Esophagus muscularis mucosa (tissue), 4 donors: ENCODE measurements at places on chromosomes 12 and 14. TPM values are rescaled to one million over a fixed set of nuclear protein-coding genes. Genes with fewer than 3 reads are reported as not detected.

CISTR gene
- total RNA-seq: not detected

SERPINA9 gene
- not detected for total RNA-seq

DNA sequence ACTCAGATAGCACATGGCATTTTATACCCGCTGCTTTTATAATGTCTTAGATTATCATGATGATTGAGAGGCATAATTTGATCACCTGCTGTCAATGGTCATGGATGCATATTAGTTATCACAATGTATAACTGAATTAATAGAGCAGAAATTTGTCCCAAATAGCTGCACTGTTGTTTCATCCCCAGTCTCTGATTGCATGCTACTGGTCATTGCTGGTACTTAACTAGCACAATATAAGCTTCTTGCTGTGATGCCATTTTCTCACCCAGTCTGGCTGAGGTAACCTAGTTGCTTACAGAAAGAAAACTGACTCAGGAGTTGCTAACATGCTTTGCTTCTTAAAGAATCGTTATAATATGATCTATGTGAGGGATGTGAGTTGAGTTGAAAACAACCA is 76.8 kb upstream of the PLEKHA5 start:
- no peak for DNase-seq

DNA sequence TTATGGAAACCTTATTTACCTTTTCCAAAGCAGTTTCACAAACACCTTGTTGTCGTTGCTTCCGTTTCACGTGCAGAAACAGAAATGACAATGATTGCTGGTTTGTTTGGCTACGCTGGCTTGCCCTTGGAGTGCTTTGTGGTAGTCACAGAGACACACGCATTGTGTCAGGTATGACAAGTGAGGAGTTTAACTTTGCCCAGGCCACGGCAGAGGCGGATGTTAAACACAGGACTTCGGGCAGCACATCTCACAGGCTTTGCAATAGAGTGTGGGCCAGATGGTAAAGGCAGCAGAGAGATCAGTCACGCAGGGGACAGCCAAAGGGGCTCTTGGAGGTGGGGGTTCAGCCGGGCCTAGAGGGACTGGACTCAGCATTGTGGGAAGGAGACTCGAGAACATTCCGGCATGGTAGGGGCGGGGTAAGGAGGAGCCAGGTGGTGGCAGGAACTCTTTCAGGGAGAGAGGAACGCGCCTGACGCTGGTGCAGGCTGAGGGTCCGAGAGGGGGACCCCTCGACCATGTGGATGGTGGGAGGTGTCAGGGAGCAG is 59.8 kb upstream of the KCNA1 start:
- DNase-seq: no peak

POTEG gene
- not detected for total RNA-seq

- no peak for DNase-seq
These were observed 1.5 kb downstream of the LGR5 start for GRCh38 chr12:71440763-71441748.

TBPL2 gene
- total RNA-seq: not detected

- no peak for DNase-seq
These were observed 13.9 kb downstream of the CDCA4 start for GRCh38 chr14:105006831-105007592.

- DNase-seq: no peak
These were observed 155.1 kb downstream of the CALM1 start for GRCh38 chr14:90551733-90552464.
